ENCODE measurements at places on chromosomes 3 and 15.
A peak's percentile ranks its signal among the peaks of the same experiment; 100 is the strongest.

- peaks cover 3% of the 10 kb centered on the region for H3K4me1 ChIP-seq
- H3K27me3 ChIP-seq = no peaks in the 10 kb centered on the region
- no peak for DNase-seq
- no peak overlapping the region for H3K27ac ChIP-seq
- no peak overlapping the region for H3K4me3 ChIP-seq
- H3K36me3 ChIP-seq = no peaks in the 10 kb centered on the region
Measured at GRCh38 chr3:23376516-23377248, 173.6 kb downstream of the UBE2E2 start.

GRCh38 chr3:125143982-125144652 lies 68.4 kb downstream of the SLC12A8 start:
- no peaks in the 10 kb centered on the region for H3K36me3 ChIP-seq
- no peaks in the 10 kb centered on the region for H3K27me3 ChIP-seq

DNA sequence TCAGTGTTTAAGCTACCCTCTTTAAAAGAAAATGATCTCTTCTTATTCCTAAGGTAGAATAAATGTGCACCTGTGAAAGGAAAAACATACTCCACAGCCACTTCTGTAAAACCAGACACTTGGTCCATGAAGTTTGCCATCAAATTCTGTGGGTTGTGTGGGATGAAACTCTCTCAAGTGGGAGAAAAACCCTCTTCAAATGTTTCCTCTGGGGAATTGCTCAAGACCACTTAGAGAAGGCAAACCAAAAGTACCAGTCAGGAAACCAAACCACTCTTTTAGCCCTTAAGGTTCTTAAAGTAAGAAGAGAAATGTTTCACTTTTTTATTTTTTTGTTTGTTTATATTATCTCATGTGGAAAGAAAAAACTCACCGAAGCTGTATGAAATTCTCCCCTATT lies 1.2 kb downstream of the COL8A1 start:
- DNase-seq = no peak
- H3K27ac ChIP-seq = no peak overlapping the region
- no peak overlapping the region for H3K4me3 ChIP-seq
- H3K36me3 ChIP-seq = no peaks in the 10 kb centered on the region

- no peak overlapping the region for H3K4me3 ChIP-seq
- no peaks in the 10 kb centered on the region for H3K4me1 ChIP-seq
- no peaks in the 10 kb centered on the region for H3K27me3 ChIP-seq
- no peak for DNase-seq
- H3K27ac ChIP-seq = no peak overlapping the region
Measured at GRCh38 chr15:38028869-38029268, 94.4 kb downstream of the TMCO5A start.

DNA sequence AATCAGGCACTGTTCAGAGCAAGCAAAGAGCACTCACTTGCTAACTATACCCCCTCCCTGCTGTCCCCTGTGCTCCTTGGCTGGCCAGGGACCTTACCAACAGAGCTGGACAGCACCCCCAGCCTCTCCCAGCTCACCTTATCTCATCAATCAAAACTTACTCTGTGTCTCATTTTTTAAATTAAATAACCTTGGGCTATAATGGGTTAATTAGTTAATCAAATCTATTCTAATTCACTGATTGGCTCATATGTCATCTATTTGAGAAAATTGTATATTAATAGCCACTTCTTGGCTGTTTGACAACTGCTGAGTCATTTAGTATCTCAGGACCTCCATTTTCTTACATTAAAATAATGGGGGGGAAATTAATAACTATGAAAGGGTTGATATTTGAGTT lies 22.9 kb downstream of the IL5RA start:
- H3K27ac ChIP-seq = no peak overlapping the region
- DNase-seq = no peak
- no peaks in the 10 kb centered on the region for H3K27me3 ChIP-seq
- H3K4me3 ChIP-seq = no peak overlapping the region
- H3K4me1 ChIP-seq = no peaks in the 10 kb centered on the region
- no peaks in the 10 kb centered on the region for H3K36me3 ChIP-seq

DNA sequence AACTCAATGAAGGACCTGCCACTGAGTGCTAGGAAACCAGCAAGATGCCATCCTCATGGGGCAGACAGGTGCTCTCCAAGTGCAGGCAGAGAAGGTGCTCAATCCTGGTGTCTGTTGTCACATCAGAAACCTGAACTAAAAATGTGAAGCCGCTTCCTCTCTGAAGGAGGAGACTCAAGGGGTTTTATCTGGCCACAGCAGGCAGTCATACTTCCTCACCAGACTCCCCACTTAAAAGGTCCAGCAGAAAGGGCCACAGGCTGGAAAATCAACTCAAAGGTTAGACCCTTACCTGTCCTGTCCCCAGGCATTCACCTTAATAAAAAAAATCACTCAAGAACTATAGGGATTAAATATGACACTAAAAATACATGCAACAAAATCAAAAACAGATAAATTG lies 4.8 kb downstream of the CCDC12 start:
- DNase-seq = peak; percentile 47
- H3K27ac ChIP-seq = peak overlapping the region; percentile 22
- peak overlapping the region; percentile 18 for H3K4me3 ChIP-seq
- no peaks in the 10 kb centered on the region for H3K27me3 ChIP-seq
- H3K36me3 ChIP-seq = no peaks in the 10 kb centered on the region

DNA sequence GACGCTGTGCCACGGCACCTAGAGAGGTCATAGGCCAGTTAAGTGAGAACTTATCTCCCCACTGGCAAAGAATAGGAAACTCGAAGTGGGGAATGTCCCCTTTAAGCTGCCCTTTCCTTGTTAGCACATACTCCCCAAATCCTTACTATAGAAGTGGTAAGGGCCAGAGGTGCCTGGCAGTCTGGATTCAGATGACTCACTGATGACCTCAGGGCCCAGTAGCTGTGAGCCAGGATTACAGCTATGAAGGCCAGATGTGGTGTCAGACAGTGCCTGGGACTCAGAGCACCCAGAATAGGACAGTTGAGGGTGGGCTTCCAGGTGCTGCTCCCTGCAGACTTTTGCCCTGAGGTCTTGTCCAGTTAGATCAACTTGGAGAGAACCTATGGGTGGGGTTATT lies 37.7 kb downstream of the PDIA5 start:
- no peak overlapping the region for H3K4me3 ChIP-seq
- DNase-seq = peak; percentile 7
- no peak overlapping the region for H3K27ac ChIP-seq
- no peaks in the 10 kb centered on the region for H3K36me3 ChIP-seq
- H3K27me3 ChIP-seq = no peaks in the 10 kb centered on the region
- H3K4me1 ChIP-seq = no peaks in the 10 kb centered on the region

- no peaks in the 10 kb centered on the region for H3K36me3 ChIP-seq
- H3K4me3 ChIP-seq = no peak overlapping the region
- peak overlapping the region; percentile 73 for H3K27ac ChIP-seq
- DNase-seq = no peak
Measured at GRCh38 chr3:194277786-194278130, 73.4 kb downstream of the CPN2 start.

- no peak overlapping the region for H3K4me3 ChIP-seq
- no peak overlapping the region for H3K27ac ChIP-seq
- DNase-seq = no peak
- H3K4me1 ChIP-seq = no peaks in the 10 kb centered on the region
- no peaks in the 10 kb centered on the region for H3K27me3 ChIP-seq
- no peaks in the 10 kb centered on the region for H3K36me3 ChIP-seq
Measured at GRCh38 chr3:154849408-154849807, 230.7 kb upstream of the MME start.

- H3K27me3 ChIP-seq = no peaks in the 10 kb centered on the region
- no peak for DNase-seq
- H3K4me3 ChIP-seq = no peak overlapping the region
Measured at GRCh38 chr15:52382647-52383046, 87.0 kb upstream of the MYO5C start.
